ENCODE measurements at places on chromosomes 7 and 10.

GRCh38 chr10:99913831-99914235, 95.9 kb downstream of the DNMBP start:
- peak; percentile 44 for DNase-seq

- no peak for DNase-seq
These were observed 26.8 kb downstream of the CALCR start for GRCh38 chr7:93547716-93548115.

DNA sequence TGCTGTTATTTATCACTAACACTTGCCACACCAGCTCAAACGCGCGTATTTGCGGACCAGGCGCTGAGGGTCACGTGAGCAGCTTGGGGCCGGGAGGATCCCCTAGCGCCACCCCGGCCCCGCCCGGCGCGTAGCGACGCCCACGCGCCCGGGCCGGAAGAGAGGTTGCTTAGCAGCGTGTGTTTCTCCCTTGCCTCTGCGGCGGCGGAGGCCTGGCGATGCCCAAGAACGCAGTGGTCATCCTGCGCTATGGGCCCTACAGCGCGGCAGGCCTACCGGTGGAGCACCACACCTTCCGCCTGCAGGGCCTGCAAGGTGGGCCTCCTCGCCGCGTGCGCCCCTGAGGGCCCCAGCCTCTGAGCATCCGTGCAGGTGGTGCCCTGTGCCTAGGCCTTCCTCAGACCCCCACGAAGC, at the start of gene C10orf53:
Gene C10orf53 (plus strand): TSS at position 172 of the 414 bp plus-strand sequence. CDS start 47 bp downstream, at position 219.
- DNase-seq: no peak

DNA sequence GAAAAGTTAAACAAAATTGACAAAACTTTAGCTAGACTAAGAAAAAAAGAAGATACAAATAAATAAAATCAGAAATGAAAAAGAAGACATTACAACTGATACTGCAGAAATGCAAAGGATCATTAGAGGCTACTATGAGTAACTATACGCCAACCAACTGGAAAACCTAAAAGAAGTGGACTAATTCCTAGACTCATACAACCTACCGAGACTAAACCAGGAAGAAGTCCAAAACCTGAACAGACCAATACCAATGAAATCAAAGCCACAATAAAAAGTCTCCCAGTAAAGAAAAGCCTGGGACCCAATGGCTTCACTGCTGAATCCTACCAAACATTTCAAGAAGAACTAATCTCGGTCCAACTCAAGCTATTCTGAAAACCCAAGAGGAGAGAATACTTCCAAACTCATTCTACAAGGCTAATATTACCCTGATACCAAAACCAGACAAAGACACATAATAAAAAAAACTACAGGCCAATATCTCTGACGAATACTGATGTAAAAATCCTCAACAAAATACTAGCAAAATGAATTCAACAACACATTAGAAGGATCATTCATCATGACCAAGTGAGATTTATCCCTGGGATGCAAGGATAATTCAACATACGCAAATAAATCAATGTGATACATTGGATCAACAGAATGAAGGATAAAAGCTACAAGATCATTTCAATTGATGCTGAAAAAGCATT, 20.3 kb downstream of the ELAPOR2 start:
- no peak for DNase-seq

- no peak for DNase-seq
These were observed 136.5 kb upstream of the UNC5B start for GRCh38 chr10:71075759-71076472.

DNA sequence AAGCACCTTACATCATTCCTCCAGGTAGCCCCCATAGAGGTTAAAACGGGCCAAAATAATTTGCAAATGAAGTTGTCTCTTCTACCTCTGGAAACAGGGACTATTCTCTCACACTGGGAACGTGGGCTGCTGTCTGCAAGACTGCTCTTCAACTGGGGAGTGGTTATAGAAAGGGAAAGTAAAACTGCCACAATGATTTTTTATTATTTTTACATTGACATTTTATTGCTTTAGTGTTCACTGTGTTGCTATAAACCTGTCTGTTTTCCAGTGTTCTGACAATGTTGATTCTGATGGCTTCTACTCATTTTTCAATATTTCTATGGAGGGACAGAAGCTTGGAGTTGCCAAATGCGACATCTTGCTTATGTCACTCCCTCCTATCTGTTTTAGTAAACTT, 115.1 kb upstream of the ANTXRL start:
- no peak for DNase-seq

DNA sequence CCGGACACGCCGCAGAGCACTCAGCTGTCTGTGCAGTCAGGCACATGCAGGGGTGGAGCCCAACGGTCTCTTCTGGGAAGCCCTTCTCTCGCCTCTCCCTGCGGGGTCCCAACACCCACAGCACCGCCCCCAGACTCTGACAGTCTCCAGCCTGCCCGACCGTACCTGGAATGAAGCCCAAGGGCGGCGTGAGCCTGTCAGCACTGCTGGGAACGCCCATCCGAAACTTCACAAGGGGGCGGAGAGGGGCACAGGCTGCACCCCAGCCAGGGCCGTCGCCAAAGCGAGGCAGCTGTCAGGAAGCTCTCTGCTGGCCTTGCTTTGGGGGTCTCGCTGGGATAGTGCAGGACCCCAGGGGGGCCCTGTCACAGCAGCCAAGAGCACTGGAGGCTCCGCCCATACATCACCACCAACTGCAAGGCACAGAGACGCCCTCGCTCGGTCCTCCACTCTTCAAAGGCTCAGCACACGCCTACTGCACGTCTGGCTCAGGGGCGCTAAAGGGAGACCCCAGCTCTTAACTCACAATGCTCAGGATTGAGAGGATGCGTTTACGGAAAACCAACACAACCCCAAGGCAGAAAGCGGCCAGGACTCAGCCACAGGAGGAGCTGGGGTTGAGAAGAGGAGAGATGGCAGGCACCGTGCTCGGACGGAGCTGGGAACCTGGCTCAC, 30.9 kb downstream of the MAD1L1 start:
- DNase-seq: no peak

DNA sequence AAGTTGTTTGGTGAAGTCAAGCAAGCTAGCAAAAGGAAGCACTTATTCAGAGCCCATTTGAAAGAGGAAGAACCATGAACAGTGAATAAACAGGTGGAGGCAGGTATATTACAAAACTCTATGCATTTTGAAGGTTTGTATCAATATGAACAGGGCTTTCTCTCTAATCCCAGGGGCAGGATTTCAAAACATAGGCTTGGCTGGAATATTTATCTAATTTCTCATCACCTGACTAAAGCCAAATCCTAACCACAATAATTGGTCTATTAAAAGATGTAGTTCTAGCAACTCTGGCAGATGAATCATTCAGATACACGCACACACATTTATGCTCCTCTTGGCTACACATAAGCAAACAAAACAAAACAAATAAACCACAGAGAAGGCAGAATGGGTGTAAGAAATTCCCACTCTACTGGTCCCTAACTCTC, 554.4 kb downstream of the INHBA start:
- no peak for DNase-seq

DNA sequence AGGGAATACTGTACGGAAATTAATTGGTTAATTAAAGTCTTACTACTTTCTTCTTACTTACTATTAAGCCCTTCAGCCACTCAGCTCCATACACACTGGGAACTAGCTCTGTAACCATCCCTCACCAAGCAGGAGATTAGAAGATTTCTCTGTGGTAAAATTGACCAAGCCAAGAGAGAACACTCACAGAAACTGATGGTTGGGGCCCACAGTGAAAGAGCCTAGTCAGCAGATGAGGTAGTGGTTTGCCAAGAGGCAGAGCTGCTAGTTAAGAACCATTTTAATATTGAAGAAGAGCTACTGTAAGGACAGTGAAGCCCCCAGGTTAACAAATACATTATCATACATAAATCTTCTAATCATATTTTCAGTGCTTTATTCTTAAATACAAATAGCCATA, 21.8 kb upstream of the C10orf53 start:
- no peak for DNase-seq

GRCh38 chr10:60661637-60662036, 116.6 kb upstream of the CDK1 start:
- no peak for DNase-seq

DNA sequence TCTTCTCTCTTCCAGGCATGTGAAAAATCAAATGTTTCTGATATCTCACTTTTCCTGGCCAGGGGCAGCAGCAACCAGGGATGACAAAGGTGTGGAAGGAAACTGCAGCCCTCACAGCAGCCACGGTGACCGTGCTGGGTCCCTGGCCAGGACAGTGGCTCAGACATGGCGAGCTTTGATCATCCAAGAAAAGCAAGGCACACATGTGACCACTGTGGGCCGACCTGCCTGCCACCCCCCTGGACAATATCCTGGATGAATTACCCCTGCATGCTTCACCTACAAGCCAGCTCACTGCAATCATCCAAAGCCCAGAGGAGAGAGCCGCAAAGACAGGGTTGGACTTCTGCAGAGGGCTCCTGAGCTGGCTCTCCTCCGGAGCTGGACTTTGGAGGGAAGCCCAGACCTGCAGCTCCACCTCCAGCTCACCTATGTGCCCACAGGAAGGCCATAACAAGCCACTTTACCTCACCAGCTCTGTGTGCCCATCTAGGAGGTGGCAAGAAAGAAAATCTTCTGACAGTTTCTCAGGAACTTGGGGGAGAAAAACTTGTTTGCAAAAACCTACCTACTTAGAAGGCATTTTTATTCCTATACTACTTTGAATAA, 2.7 kb downstream of the CHST15 start:
- DNase-seq: no peak

DNA sequence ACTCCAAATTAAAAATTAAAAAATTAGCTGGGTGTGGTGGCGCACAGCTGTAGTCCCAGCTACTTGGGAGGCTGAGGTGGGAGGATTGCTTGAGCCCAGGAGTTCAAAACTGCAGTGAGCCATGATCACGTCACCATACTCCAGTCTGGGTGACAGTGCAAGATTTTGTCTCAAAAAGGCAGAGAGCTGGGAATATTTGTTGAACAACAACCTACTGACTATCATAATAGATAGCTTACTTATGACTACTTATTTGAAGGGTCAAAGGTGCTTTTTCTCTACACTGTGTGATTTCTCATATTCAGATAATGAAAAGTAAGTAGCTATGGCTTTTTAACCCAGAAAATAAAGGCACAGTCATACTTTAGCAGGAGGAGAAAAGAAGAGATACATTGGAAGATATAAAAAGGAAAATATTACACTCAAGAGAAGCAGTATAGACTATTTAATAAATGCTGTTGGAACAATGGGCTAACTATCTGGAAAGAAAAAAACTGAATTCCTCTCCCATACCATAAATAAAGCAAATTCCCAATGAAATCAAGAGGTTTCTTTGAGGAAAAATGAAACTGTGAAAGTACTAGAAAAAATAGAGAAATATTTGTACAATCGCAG, 6.7 kb downstream of the GSDME start:
- DNase-seq: no peak

Measured in renal cortex interstitium (tissue), 15 donors.